Activated naive CD8-positive, alpha-beta T cell treated with anti-CD3 and anti-CD28 coated beads for 36 hours (primary cell): ENCODE measurements at places on chromosomes 13 and 19. TPM values are rescaled to one million over a fixed set of nuclear protein-coding genes. Genes with fewer than 3 reads are reported as not detected.

CDX2 gene
- total RNA-seq, result not detected

GAPDHS gene
- total RNA-seq, result not detected

THSD8 gene
- 25.3 TPM for total RNA-seq

NFIX gene
- 8.7 TPM for total RNA-seq

NKPD1 gene
- 0.24 TPM for total RNA-seq

CRX gene
- total RNA-seq, result not detected

KLK14 gene
- total RNA-seq, result 0.30 TPM

TTC9B gene
- total RNA-seq, result not detected

ZNF682 gene
- 12.2 TPM for total RNA-seq

FCHO1 gene
- total RNA-seq, result 38.7 TPM

CYP4F3 gene
- 0.06 TPM for total RNA-seq

KCNC3 gene
- 0.56 TPM for total RNA-seq

CAPN12 gene
- total RNA-seq, result 3.8 TPM

RDH8 gene
- total RNA-seq, result not detected

GPC5 gene
- total RNA-seq, result 0.23 TPM

CEACAM8 gene
- total RNA-seq, result not detected

F2RL3 gene
- not detected for total RNA-seq

NANOS3 gene
- total RNA-seq, result 0.80 TPM

NALCN gene
- not detected for total RNA-seq

RGS9BP gene
- not detected for total RNA-seq

ZNF491 gene
- 0.87 TPM for total RNA-seq

SLC8A2 gene
- 0.38 TPM for total RNA-seq

ZNF177 gene
- total RNA-seq, result 1.0 TPM

CCNA1 gene
- total RNA-seq, result not detected

ZNF560 gene
- total RNA-seq, result 0.60 TPM

RNF17 gene
- not detected for total RNA-seq

MAB21L1 gene
- not detected for total RNA-seq

ZNF471 gene
- 1.2 TPM for total RNA-seq

OR10H1 gene
- total RNA-seq, result not detected

PRTN3 gene
- total RNA-seq, result not detected

ASPDH gene
- not detected for total RNA-seq

KIRREL2 gene
- 2.4 TPM for total RNA-seq

SULT2A1 gene
- total RNA-seq, result not detected

PRODH2 gene
- not detected for total RNA-seq

PSG7 gene
- not detected for total RNA-seq

SIGLEC6 gene
- not detected for total RNA-seq

C2CD4C gene
- total RNA-seq, result 0.19 TPM

CCDC70 gene
- total RNA-seq, result 0.56 TPM

PSG1 gene
- not detected for total RNA-seq

PNKP gene
- 78.9 TPM for total RNA-seq

TNFSF13B gene
- total RNA-seq, result 6.1 TPM

CXCL17 gene
- not detected for total RNA-seq

HMGB1 gene
- 850 TPM for total RNA-seq

RHPN2 gene
- total RNA-seq, result 5.3 TPM
